ENCODE measurements at places on chromosomes 2 and 18.

DNA sequence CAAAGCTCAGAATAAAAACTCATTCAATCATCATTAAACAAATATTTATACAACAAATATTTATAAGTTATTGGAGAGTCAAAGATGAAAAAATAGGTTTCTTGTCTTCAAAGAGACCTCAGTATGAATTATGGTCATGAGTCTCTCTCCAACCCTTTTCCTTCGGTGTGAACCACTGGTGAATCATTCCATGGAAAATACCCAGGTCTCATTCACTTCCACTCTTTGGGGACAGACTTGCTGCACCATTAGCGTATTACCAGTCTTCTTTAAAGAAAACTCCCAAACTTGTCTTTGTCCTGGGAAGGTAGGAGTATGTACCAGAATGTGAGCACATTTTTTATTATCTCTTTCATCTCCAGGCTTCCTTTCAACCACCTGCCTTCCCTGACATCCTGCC is 257.4 kb upstream of the RBMS1 start:
- no peak for DNase-seq

GRCh38 chr18:12791610-12792009 is 88.8 kb downstream of the PSMG2 start:
- no peak for DNase-seq

- no peak for DNase-seq
Observed at GRCh38 chr18:62399276-62399675, 74.2 kb downstream of the TNFRSF11A start.

DNA sequence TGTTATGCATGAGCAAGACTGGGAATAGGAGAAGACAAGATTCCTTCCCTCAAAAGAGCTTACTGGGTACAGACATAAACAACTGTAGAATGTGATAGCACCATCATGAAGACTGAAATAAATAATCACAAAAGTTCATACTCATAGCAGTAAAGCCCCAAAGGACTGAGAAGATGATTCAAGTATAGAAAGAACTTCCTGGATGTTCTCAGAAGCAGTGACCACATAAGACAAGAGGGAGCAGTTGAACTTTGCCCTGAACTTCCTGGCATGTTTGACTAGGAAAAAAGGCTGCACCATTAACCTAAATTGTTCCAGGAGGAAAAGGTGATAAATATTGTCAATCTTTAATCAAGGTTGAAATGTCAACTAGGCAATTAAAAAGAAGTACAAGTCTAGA is 57.8 kb upstream of the CCDC141 start:
- DNase-seq, result no peak

DNA sequence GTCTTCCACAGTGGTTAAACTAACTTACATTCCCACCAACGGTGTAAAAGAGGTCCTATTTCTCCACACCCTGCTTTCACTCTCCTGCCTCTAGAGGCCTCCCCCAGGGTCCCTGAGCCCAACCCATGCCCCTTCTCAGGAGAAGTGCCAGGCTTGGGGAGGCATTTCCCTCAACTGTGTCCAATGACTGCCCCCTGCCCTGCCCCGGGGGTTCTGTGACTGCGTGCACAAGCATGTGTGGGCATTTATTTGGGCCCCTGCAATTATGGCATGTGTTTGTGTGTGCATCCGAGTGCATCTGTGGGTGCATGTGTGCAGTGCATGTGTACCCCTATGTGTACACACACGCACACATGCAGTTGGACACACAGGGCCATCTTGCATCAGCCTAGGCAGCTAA is 57.3 kb downstream of the INHBB start:
- no peak for DNase-seq

GRCh38 chr2:60535685-60536312 is 17.7 kb downstream of the BCL11A start:
- DNase-seq, result no peak

GRCh38 chr2:136069773-136070172 is 48.2 kb downstream of the CXCR4 start:
- no peak for DNase-seq

DNA sequence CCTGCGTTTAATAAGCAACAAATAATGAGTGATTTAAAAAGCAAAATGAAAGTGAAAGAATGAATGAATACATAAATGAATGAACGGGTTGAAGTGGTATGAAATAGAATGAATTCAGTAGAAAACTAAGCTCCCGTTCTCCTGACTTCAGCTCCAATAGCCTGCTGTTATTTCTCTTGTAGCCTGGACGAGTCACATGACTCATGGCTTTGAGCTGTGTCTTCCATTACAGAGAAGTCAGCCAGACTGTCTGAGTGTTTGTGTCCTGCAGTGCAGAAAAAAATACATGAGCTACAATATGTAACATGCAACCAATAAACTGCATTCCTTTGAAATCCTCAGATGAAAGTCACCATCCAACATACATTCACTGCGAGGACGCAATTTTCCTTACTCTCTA is 21.2 kb downstream of the SCG2 start:
- no peak for DNase-seq

DNA sequence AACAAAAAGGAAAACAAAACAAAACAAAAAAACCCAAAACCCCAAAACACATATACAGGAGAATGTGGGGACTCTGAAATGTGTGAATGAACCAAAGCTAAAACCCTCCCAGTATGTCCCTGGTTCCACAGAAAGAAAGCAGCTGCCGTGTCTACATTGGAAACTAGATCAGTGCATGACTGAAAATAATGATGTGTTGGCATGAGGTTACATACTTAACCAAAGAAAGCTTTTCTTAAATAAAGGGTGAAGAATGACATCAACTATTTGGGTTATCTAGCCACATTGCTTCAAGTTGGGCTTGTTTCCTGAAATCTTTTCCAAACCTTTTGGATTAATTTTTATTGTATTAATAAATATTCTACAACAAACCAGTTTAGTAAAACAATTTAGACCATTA is 91.9 kb upstream of the FN1 start:
- DNase-seq, result no peak

DNA sequence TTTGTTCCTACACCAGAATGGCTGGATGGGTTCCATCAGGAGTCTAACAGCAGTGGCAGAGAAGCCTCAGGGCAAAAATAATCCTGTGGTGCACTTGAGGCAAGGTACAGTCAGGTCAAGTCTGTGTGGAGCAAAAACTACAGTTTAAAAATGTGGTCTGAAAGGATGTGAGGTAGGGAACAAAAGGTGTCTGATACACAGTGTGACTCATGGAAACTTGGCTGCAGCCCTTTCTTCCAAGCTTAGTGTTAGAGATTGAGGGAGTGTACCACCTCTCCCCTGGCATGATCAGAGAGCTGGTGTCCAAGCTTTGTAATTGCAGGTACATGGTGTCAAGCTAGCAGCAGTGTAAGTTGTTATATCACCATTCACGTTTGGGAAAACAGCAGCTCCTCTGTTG is 8.9 kb downstream of the ANKAR start:
- DNase-seq, result no peak

DNA sequence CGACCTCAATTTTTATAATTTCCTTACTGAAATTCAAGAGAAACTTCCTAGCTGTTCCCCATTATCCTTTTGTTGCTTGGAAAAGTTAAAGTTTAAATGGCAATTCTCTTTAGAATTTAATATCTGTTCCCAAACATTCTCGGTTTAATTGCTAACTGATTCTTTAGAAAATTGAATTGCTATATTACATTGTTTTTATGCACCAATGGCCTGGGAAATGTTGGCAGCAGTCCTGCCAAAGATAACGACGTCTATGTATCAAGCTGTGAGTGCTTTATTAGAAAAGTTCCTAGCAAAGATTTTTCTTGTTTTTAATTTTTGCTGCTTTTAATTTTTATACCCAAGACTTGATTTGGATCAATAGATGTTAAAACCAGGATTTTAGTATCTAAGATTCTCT is 167.8 kb upstream of the HDAC4 start:
- DNase-seq, result no peak

DNA sequence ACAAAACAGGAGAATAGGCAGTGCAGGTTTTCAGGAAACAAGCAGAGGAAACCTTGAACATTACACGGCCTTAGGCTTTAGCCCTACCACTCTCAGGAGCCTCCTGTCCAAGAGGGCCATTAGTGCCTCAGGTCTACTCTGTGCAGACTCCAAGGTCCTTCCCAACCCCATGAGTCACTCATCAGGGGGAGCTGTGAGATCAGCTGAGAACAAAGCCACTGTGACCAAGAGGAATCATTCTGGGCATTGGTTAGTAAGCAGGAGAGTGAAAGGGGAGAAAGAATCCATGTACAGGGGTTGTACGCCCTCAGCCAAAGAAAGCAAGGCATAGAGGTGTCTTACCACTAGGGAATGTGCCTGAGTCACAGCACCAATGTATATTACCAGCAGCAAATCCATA is 680.3 kb downstream of the DPP10 start:
- no peak for DNase-seq

DNA sequence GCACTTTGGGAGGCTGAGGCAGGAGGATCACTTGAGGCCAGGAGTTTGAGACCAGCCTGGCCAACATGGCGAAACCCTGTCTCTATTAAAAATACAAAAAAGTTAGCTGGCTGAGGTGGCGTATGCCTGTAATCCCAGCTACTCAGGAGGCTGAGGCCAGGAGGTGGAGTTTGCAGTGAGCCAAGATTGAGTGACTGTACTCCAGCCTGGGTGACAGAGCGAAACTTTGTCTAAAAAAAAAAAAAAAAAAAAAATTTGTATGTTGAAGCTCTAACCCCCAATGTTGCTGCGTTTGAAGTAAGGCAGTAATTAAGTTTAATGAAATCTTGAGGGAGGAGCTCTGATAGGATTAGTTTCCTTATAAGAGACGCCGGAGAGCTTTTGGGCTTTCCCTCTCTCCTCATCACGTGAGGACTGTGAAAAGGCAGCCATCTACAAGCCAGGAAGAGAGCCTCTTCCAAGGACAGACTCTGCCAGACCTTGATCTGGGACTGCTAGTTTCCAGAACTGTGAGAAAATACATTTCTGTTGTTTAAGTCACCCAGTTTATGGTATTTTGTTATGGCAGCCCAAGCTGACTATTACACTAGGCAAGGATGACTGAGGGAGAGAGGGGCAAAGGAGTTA is 11.5 kb upstream of the PNPT1 start:
- DNase-seq, result no peak

DNA sequence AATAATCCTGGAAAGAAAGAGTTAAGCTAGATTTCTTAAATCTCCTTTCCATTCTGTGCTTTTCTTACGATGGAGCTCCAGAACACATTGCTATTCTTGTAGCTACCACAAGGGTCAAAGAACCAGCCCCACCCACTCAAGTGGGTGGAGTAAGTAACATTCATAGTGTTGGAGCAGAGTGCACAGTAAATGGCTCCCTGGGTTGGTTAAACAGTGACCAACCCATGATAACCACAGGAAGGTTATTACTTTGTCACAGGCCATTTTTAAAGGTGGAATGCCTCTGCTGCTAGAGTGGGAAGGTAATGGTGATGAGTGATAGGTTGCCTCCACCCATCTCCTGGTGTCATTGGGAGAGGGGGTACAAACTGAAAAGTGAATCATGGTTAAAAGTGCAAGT is 13.9 kb downstream of the ARPC2 start:
- peak; percentile 33 for DNase-seq
